ENCODE measurements at places on chromosomes 11 and 22.

GRCh38 chr11:76617553-76618265 lies 52.8 kb downstream of the LRRC32 start:
- no peak for DNase-seq

DNA sequence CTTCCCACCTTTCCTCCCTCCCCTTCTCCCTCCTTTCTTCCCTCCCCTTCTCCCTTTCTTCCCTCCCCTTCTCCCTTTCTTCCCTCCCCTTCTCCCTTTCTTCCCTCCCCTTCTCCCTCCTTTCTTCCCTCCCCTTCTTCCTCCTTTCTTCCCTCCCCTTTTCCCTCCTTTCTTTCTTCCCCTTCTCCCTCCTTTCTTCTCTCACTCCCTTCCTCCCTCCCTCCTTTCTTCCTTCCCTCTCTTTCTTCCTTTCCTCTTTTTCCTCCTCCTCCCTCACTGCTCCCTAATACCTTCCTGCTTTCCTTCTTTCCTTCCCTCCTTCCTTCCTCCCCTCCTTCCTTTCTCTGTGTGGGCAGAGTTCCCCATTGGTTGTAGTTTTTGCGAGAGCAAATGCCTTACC lies 76.1 kb downstream of the PGR start:
- DNase-seq = no peak

- no peak for DNase-seq
Observed at GRCh38 chr11:116507849-116508695, 264.7 kb downstream of the BUD13 start.

- no peak for DNase-seq
Observed at GRCh38 chr11:11217929-11218628, 135.0 kb downstream of the CSNK2A3 start.

DNA sequence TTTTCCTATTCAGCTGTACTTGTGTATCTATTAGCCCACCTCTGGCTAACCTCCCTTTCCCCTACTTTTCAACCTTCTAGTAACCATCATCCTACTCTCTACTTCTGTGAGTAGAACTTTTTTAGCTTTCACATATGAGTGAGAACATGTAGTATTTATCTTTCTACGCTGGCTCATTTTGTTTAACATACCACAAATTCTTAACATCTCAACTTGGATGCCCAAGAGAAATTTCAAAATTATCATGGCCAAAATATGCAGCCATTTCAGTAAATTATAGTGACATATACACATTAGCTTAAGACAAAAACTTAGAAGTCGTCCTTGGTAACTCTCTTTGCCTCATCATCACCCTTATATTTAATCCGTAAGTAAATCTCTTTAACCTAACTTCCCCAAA lies 34.7 kb downstream of the LUZP2 start:
- no peak for DNase-seq

DNA sequence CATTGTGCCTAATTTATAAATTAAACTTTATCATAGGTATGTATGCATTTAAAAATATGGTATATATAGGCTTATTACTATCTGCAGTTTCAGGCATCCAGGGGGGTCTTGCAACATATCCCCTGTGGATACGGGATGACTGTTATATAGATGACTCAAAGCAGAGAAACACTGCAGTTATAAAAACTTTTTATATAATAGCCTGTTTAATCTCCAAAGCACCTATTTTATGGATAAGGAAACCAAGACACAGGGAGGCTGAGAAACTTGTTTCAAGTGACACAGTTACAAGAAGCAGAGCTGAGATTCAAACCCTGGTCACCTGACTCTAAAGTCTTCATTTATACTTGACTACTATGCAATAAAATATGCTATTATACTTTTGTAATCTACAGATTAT lies 897.7 kb downstream of the KCNA4 start:
- DNase-seq = no peak

DNA sequence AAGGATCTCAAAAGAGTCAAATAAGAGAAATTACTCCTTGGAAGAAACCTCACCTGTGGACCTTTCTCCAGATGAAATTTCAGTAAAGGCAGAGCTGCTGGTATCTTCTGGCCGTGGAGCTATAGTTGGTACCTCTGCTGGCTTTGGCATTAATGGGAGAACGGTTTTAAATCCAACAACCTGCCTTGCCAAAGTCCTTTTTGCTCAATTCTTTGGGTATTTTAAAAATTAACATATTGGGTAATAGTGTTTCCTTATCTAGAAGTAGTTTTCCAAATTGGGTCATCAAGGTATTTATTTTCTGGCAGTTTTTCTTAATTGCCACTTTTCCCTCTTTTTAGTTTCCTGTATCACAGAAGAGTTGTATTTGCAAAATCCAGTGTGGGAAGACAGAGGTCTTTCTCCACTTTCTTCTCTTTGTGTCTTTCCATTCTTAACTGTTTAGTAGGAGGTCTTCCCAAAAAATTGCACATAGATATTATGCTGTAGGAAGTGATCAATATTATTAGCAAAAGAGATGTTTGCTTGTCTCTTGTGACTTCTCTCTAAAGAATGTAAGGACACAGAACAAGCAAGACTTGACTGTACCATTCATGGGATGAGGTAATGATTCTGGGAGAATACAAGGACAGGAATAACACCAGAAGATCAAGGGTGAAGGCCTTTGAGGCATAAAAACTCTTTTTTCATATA lies at the start of gene SAA4:
Gene SAA4 (minus strand): TSS at position 139 of the 693 bp plus-strand sequence. CDS start 876 bp downstream, outside the sequence.
- DNase-seq = no peak

GRCh38 chr22:46815132-46815531 lies 52.7 kb downstream of the TBC1D22A start:
- no peak for DNase-seq

DNA sequence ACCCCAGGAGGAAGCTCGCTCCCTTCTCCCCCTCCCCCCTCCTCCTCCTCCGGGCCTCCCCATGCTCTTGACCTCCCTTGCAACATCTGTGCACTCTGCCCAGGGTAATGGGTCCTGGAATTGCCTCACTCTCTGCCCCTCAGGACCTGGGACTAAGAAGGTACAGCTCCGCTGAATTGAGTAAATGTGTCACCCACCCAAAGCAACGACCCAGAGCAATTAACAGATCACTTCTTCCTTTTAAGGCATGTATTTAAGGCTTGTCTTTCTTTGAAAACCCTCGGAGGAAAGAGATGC lies 15.1 kb downstream of the GDPD5 start:
- DNase-seq = no peak

- DNase-seq = no peak
Observed at GRCh38 chr11:128261011-128261421, 326.3 kb downstream of the ETS1 start.

- DNase-seq = no peak
Observed at GRCh38 chr11:61155741-61156140, 5.5 kb downstream of the VPS37C start.

DNA sequence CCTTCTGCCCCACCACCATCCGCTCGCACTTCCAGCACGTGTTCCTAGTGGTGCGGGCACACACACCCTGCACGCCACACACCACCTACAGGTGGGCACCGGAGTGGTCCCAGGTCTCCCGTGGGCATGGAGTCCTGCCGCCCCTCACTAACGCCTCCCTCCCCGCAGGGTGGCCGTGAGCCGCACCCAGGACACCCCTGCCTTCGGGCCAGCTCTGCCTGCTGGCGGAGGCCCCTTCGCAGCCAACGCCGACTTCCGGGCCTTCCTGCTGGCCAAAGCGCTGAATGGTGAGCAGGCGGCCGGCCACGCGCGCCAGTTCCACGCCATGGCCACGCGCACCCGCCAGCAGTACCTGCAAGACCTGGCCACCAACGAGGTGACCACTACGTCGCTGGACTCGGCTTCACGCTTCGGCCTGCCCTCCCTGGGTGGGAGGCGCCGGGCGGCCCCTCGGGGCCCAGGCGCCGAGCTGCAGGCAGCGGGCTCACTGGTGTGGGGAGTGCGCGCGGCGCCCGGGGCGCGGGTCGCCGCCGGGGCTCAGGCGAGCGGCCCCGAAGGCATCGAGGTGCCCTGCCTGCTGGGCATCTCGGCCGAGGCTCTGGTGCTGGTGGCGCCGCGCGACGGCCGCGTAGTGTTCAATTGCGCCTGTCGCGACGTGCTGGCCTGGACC lies 8.5 kb downstream of the SIPA1 start:
- no peak for DNase-seq

- no peak for DNase-seq
Observed at GRCh38 chr11:46682773-46683752, 17.4 kb downstream of the ARHGAP1 start.

- peak; percentile 47 for DNase-seq
Observed at GRCh38 chr11:5476186-5476819, 12.2 kb upstream of the OR52D1 start.

DNA sequence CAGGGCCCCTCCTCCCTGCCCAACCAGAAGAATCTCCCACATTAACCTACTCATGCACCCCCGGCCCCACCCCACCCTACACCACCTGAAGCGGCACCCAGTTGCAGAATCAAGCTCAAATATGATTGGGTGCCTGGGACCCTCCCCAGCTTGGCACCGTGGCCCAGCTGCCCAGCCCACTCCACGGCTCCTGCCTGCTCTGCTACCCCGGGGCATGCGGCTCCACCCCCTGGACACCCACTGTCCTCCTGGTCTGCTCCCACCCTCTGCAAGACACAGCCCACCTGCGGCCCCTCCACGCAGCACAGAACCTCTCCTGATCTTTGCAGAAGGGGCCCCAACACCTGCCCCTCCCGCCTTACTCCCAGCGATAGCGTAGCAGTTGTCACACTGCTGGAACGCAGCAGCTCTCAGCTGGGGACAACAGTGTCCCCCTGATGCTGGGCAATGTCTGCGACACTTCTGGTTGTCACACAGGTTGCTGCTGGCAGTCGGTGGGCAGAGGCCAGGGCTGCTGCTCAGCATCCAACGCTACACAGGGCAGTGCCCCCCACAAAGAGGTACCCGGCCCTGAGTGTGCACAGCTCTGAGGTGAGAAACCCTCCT lies 32.0 kb upstream of the TESMIN start:
- no peak for DNase-seq

- DNase-seq = no peak
Observed at GRCh38 chr11:1300121-1300520, 9.3 kb downstream of the TOLLIP start.

GRCh38 chr11:126317756-126318573 lies 14.1 kb downstream of the DCPS start:
- DNase-seq = peak; percentile 46

DNA sequence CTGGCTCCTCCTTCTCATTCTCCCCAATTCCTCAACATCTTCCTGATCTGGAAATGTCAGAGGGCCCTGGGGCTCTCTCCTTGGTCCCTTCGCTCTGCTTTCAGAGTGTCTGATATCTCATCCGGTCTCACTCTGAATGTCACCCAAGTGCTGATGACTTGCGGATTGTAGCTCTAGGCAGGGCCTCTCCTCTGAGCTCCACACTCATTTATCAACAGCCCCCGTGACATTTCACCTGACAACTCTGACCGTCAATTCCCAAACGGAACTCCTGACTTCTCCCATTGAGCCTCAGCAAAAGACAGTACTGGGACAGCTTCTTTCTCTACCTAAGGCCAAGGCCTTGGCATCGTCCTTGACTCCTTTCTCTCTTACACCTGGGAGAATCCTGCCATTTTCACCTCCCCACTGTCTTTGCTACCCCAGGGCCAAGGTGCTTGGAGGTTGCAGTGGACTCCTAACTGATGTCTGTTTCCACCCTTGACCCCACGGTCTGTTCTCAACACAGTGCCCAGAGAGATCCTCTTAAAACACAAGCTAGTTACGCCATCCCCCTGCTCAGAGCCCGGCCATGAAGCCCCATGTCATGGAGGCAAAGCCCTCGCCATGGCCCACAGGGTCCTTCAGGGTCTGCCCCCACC lies 57.5 kb upstream of the THY1 start:
- DNase-seq = no peak

DNA sequence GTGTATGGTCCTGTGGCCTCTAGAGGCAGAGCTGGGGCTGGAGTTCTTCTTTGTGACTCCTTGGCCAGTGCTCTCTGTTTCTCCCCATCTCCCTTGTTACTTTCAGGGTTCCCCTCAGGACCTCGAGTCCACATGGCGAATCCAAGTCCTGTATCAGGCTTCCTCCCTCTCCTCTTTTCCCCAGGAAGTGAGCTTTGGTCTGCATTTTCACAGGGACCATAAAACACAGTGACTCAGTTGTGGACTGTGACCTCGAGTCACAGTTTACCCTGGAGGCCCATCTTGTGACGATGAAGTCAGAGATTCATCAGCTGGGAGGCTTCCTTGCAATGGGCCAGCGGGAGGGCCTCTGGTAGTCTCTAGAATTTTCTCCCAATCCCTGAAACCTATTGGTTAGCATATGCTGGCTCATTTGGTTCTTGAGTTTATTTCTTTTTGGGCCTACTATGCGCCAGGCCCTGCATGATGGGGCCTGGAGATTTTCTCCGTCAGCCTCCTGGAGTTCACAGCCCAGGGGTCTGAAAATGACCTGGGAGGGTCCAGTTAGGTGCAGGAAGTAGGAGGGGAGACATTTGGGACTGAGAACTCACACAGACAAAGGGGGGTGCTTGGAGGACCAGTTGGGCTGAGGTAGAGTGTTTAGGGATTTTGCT lies 100.8 kb downstream of the KIAA1671 start:
- no peak for DNase-seq

GRCh38 chr11:104695065-104695463 lies 203.2 kb downstream of the CASP12 start:
- DNase-seq = no peak

Data from CD4-positive, alpha-beta T cell treated with Interleukin-6 for 4 hours (primary cell).